ENCODE measurements at places on chromosomes 1 and 21. TPM values are rescaled to one million over a fixed set of nuclear protein-coding genes. Genes with fewer than 3 reads are reported as not detected.

Gene RIMS3
- total RNA-seq = 14.0 TPM

DNA sequence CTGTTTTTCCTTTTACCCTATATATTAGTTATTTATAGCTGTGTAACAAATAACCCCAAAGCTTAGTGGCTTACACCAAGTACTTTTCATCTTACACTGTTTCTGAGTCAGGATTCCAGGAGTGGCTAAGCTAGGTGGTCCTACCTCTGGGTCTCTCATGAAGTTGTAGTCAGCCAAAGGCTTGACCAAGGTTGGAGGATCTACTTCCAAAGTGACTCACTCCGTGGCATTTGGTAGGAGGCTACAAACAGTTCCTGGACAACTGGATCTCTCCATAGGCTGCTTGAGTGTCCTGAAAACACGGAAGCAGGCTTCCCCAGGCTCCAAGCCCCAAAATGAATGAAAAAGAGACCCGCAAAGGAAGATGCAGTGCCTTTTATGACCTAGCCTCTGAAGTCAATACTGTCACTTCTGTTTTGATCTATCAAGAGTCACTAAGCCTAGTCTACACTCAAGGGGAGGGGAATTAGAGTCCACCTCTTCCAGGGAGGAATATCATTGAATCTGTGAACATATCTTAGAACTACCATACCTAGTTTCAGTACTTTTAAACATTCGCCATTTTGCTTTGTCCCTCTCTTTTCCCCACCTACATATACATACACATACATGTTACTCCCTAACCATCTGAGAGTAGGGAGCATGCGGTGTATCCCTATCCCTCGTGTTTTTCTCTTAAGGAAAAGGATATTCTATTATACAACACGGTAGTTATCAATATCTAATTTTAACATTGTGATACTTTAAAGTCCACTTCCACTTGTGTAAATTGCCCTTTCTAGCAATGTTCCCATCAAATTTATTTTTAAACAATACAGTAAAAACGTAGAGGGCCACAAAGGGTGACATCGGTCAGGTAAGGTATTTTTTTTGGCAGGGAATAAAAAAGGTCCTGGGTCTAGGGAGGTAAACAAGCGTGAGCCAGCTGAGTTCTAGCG is 67.2 kb downstream of the SLC35A3 start:
- peak overlapping the region; percentile 84 for H3K27ac ChIP-seq
- H3K27me3 ChIP-seq = no peaks in the 10 kb centered on the region
- peaks cover 33% of the 10 kb centered on the region for H3K4me1 ChIP-seq
- H3K36me3 ChIP-seq = no peaks in the 10 kb centered on the region
- DNase-seq = peak; percentile 24
- peak overlapping the region; percentile 90 for H3K4me3 ChIP-seq

- H3K4me1 ChIP-seq = 0 out of 2 replicates have a peak, but pooled peaks cover 5% of the 10 kb centered on the region
- H3K27me3 ChIP-seq = no peaks in the 10 kb centered on the region
- H3K36me3 ChIP-seq = no peaks in the 10 kb centered on the region
- H3K4me3 ChIP-seq = no peak overlapping the region
These were observed 10.6 kb downstream of the AVPR1B start for GRCh38 chr1:206106328-206107167.

GRCh38 chr1:99315305-99315704 is 51.0 kb downstream of the PLPPR4 start:
- H3K27ac ChIP-seq = no peak overlapping the region
- no peaks in the 10 kb centered on the region for H3K36me3 ChIP-seq
- H3K4me3 ChIP-seq = no peak overlapping the region
- no peak for DNase-seq
- no peaks in the 10 kb centered on the region for H3K27me3 ChIP-seq

- peaks cover 17% of the 10 kb centered on the region for H3K4me1 ChIP-seq
- H3K4me3 ChIP-seq = no peak overlapping the region
- no peaks in the 10 kb centered on the region for H3K27me3 ChIP-seq
- peak overlapping the region; percentile 20 for H3K27ac ChIP-seq
- H3K36me3 ChIP-seq = no peaks in the 10 kb centered on the region
These were observed 72.5 kb downstream of the RPS6KC1 start for GRCh38 chr1:213123536-213123935.

Gene MR1
- 11.2 TPM for total RNA-seq

Gene NR1I3
- not detected for total RNA-seq

DNA sequence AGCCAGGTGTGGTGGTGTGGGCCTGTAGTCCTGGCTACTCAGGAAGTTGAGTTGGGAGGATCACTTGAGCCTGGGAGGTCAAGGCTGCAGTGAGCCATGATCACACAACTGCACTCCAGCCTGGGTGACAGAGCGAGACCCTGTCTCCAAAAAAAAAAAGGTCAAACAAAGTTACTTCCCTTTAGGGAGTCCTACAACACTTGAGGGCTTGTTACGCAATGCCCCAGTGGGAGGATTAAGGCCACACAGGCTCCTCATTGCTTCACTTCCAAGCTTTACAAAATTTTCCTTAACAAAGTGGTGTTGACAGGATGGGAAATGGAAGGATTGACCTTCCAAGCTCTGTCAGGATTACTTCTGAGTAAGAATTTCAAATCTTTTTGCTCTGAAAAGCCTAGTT is 6.2 kb upstream of the EXTL1 start:
- no peaks in the 10 kb centered on the region for H3K27me3 ChIP-seq
- no peak overlapping the region for H3K4me3 ChIP-seq
- H3K36me3 ChIP-seq = no peaks in the 10 kb centered on the region
- no peak overlapping the region for H3K27ac ChIP-seq
- peak; percentile 67 for DNase-seq
- H3K4me1 ChIP-seq = peaks cover 9% of the 10 kb centered on the region

Gene NPHS2
- not detected for total RNA-seq

GRCh38 chr1:198064181-198064580 is 92.6 kb upstream of the NEK7 start:
- DNase-seq = no peak
- H3K4me3 ChIP-seq = no peak overlapping the region
- no peaks in the 10 kb centered on the region for H3K4me1 ChIP-seq
- no peak overlapping the region for H3K27ac ChIP-seq

DNA sequence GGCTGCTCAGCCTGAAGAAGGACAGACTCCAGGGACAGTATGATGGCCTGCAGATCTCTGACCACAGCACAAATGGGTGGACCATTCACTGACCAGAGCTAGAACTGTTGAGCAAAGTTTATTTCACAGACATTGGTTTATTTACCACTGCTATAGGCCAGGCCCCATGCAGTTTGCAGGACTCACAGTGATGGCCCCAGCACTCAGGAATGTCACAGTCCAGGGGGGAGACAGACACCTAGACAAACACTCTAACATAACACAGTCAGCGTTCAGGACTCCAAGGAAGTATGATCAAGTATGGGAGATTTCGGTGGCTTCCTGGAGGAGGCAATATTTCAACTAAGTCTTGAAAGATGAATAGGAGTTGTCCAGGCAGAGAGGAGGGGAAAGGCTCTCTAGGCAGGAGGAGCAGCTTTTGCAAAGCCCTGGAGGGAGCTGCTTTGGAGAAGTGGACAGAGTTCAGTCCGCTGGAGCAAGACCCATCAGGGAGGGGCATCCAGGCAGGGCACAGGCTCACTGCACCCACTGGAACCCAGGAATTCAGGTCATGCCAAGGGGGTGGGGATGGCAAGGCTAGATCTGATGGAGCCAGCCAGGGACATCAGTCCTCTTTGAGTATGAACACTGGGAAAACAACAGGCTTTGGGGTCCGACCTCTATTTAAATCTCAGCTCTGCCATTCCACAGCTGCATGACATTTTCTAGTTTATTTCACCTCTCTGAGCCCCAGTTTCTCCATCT is 454.3 kb downstream of the MATN1 start:
- no peak overlapping the region for H3K27ac ChIP-seq
- peaks cover 17% of the 10 kb centered on the region for H3K27me3 ChIP-seq
- H3K36me3 ChIP-seq = no peaks in the 10 kb centered on the region
- no peaks in the 10 kb centered on the region for H3K4me1 ChIP-seq
- no peak overlapping the region for H3K4me3 ChIP-seq

Gene ZNF683
- total RNA-seq = not detected

Gene POU3F1
- not detected for total RNA-seq

DNA sequence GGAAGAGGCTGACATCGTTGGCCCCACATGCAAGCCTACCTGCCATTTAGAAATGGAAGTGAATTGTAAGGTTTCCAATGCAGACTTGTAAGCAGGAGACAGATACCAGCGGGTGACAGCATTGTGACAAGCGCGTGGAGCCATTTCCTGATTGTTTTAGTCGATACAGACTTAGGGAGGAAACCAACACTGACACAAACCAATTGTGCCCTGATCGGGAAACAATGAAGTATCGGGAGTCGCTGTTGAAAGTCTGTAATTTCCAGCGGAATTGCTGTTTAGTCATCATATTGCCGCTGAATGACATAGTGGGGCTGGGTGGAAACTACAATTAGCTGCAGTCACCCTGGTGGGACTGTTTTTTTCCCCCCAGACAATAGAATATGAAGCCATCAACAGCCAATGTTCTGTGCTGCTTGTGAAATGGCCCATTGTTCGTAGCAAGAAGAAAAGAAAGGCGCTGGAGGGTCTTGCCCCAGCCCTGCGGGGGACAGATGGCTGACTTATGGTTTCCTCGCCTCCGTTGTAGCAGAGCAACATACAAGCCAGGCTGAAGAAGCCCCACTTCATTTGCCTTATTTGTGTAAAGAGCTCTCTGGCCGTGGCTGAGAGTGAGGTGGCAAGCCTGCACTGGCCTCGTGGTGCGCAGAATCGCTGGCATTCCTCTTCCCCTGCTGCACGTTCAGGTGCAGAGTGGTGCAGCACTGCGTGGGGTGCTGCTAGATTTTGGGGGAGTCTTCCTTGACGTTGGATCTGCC is 462.7 kb downstream of the CAMTA1 start:
- no peaks in the 10 kb centered on the region for H3K36me3 ChIP-seq
- no peak for DNase-seq
- peaks cover 64% of the 10 kb centered on the region for H3K27me3 ChIP-seq
- H3K27ac ChIP-seq = no peak overlapping the region

DNA sequence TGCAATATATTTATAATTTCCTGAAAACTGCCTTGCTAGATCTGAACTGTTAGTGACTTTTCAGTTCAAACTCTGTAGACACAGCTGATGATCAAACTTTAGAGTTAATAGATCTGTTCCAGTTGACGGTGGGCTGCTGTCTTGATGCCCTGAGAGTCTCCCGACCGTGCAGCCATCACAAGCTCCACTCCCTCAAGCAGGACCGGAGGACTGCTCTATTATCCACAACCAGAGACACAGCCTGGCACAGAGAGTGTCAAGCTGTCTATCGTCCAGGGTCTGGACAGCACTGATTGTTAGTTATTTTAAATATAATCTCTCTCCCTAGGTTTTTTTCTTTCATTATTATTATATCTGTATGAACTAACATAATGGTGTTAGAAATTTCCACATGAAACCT is 8.0 kb downstream of the CHODL start:
- H3K27me3 ChIP-seq = no peaks in the 10 kb centered on the region
- no peak overlapping the region for H3K27ac ChIP-seq
- H3K36me3 ChIP-seq = no peaks in the 10 kb centered on the region
- no peak for DNase-seq

DNA sequence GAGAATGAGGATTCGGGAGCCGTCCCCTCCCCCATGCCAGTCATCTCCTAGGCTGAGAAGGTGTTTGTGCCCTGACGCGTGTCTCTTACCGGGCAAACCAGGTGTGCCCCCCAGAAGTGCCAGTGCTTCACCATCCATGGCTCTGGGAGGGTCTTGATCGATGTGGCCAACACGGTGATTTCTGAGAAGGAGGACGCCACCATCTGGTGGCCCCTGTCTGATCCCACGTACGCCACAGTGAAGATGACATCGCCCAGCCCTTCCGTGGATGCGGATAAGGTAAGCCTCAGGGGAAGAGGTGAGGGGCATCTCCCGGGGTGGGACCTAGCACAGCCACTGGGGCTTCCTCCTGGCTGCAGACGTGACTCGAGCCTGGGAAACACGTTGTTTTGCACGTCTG is 959 bp downstream of the PADI6 start:
- no peaks in the 10 kb centered on the region for H3K27me3 ChIP-seq
- no peak overlapping the region for H3K4me3 ChIP-seq
- no peak for DNase-seq
- peaks cover 40% of the 10 kb centered on the region for H3K4me1 ChIP-seq
- no peaks in the 10 kb centered on the region for H3K36me3 ChIP-seq

Gene IL20
- total RNA-seq = not detected

- peaks cover 40% of the 10 kb centered on the region for H3K4me1 ChIP-seq
- DNase-seq = no peak
- no peak overlapping the region for H3K27ac ChIP-seq
- no peaks in the 10 kb centered on the region for H3K27me3 ChIP-seq
- peaks cover 1% of the 10 kb centered on the region for H3K36me3 ChIP-seq
These were observed 3.6 kb downstream of the EPS15 start for GRCh38 chr1:51515312-51515960.

DNA sequence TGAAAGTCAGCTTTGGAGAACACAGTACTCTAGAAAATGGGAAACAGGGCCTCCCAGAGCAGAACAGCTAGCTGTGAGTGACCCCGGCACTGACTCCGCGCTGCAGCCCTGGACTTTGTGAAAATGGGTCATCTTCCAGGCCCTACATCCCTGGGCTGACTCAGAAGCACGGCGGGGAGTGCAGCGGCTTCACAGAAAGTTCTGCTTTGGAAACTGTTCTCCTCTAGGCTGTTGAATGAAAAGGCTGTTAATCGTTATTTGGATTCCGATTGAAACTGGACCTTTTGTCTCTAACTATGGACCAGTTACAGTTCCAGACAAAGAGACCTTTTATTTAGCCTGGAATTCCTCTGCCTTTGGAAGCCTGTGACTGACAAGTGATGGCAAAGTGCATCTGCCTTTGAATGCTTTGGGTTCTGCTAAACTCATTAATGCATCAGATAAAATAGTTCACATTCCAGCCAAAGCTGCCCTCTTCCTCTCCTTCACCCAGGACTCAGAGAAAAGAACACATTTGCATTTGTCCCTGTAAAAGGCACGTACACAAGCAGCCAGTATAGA is 144.9 kb upstream of the HOOK1 start:
- no peak overlapping the region for H3K4me3 ChIP-seq
- DNase-seq = no peak
- no peaks in the 10 kb centered on the region for H3K4me1 ChIP-seq
- no peak overlapping the region for H3K27ac ChIP-seq

GRCh38 chr1:59692591-59692990 is 122.2 kb upstream of the HOOK1 start:
- H3K27me3 ChIP-seq = no peaks in the 10 kb centered on the region
- no peaks in the 10 kb centered on the region for H3K4me1 ChIP-seq
- DNase-seq = no peak
- H3K36me3 ChIP-seq = no peaks in the 10 kb centered on the region
- H3K4me3 ChIP-seq = no peak overlapping the region

DNA sequence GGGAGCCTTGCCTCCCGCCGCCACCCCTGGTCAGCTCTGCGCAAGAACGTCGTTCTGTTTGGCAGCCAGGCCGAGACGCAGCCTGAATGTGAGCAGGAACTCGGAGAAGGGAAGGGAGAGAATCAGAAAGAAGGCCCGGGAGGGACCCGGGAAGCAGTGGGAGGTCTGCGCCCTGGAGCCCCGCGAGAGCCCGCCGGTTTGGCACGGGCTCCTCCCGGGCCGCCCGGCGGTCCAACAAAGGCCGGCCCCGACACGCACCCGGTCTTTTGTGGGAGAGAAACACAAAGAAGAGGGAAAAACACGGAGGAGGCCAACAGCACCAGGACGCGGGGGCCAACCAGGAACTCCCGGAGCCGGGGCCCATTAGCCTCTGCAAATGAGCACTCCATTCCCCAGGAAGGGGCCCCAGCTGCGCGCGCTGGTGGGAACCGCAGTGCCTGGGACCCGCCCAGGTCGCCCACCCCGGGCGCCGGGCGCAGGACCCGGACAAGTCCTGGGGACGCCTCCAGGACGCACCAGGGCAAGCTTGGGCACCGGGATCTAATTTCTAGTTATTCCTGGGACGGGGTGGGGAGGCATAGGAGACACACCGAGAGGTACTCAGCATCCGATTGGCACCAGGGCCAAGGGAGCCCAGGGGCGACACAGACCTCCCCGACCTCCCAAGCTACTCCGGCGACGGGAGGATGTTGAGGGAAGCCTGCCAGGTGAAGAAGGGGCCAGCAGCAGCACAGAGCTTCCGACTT is 2.7 kb upstream of the OLIG2 start:
- peaks cover 39% of the 10 kb centered on the region for H3K27me3 ChIP-seq
- no peaks in the 10 kb centered on the region for H3K36me3 ChIP-seq
- H3K4me3 ChIP-seq = no peak overlapping the region
- no peak overlapping the region for H3K27ac ChIP-seq
- no peak for DNase-seq

Data from PC-9 (cell line).